ENCODE measurements at places on chromosomes 7 and 10.

DNA sequence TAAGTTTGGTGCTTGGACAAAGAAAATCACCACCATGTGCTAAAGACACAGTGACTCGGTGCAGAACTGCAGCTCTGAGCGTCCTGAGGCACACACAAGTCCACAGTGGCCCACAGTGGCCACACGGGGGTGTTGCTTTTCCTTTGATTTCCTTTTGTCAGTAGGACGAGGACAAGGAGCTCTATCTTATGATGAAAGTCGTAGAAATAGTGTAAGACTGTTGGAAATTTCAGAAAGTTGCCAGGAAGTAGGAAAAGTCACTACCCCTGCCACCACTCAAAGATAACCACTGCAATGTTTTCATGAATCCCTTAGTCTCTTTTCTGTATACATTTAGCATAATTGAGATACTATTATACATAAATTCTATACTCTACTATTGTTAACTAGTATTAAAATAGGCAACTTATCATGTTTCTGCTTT, 146.0 kb downstream of the TNS3 start:
- no peak for DNase-seq

- no peak for DNase-seq
Measured at GRCh38 chr10:35421553-35422178, 85.4 kb downstream of the CCNY start.

- DNase-seq, result peak; percentile 77
Measured at GRCh38 chr7:105014693-105015389, 836 bp downstream of the KMT2E start.

- no peak for DNase-seq
Measured at GRCh38 chr10:18486438-18486837, 164.9 kb downstream of the NSUN6 start.

DNA sequence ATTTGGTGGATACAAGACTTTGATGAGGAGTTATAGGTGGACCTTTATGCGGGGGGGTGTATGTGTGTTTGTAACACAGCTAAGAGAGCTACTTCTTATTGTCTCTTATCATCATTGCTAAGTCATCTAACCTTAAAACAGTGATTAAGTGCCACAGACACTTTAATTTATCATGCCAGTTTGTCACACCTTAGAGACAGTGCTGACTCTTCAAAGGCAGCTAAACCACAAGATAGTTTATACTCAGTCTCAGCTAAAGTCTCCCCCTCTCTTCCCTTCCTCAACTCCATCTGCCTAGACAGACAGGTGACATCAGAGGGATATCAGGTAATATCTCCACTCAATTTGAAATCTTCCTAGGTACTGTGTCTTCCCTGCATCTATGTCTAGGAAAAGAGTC, 42.2 kb downstream of the MYPN start:
- no peak for DNase-seq

- no peak for DNase-seq
Measured at GRCh38 chr7:158357106-158357897, 230.3 kb downstream of the PTPRN2 start.

Measured in activated CD4-positive, alpha-beta T cell treated with anti-CD3 and anti-CD28 coated beads, Interleukin-2, Interleukin-4, amounts not matched to agents 100 ng/mL and 50 ng/mL, durations not matched to agents 16 hours and 8 hours (primary cell).